ENCODE measurements at places on chromosomes 12 and 14. TPM values are rescaled to one million over a fixed set of nuclear protein-coding genes. Genes with fewer than 3 reads are reported as not detected.

The CBLN3 gene
- total RNA-seq, result 2.1 TPM

The TSPAN11 gene
- 2.1 TPM for total RNA-seq

The KRT7 gene
- total RNA-seq, result 1.1 TPM

- H3K27ac ChIP-seq, result no peak overlapping the region
- H3K4me1 ChIP-seq, result peaks cover 3% of the 10 kb centered on the region
- no peaks in the 10 kb centered on the region for H3K36me3 ChIP-seq
- no peak for DNase-seq
These were observed 174.4 kb downstream of the ALG10B start for GRCh38 chr12:38490941-38491340.

Measured in endodermal cell (in vitro differentiated cells).